Amniotic stem cell (primary cell): ENCODE measurements at places on chromosomes 6 and 20.

DNA sequence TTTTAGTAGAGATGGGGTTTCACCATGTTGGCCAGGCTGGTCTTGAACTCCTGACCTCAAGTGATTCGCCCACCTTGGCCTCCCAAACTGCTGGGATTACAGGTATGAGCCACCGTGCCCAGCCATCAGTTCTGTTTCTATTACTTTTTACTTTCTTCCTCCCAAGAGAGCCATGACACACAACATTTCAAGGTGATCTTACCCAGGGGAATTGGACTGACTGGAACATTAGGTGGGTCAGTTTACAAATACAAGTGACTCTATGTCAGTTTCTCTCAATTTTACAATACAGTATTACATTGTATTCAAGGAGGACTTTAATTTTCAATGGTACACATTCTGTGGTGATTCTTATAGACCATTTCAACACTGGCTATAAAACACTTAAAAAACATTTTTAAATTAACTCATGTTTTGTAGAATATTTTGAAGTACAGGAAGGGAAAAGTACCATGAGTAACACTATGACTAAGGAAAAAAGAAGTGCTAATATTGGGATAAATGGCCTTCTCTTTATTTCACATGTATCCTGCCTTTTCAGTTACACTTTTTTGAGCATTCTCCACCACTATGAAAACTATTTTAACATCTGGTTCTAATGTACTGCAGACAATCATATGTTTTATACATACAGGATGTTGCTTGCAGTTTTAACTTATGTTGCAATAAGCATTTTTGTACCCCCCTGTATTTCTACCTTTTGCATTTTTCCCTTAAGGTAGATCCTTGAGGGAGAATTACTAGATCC is 8.4 kb downstream of the TPBG start:
- DNase-seq = no peak

GRCh38 chr6:106227612-106228507 is 97.7 kb downstream of the ATG5 start:
- no peak for DNase-seq

DNA sequence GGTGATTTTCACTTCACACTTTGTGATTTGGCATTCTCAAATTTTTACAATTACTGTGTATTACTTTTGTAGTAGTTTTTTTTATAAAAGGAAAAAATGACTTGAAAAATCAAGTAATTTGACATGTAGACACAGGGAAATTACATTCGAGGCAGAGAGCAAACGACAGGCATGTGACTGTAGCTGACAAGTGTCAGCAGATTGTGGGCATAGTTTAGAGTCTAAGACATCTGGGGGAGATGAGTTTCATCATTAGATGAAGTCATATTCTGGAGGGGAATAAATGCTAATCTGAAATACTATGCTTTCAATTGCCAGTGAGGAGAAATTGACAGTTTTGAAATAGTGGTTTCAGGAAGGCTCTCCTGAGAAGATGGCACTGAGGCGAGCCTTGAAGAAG is 126.0 kb downstream of the MTHFD1L start:
- no peak for DNase-seq

- no peak for DNase-seq
These were observed at the start of gene C6orf58 for GRCh38 chr6:127576874-127577273. Gene C6orf58 (plus strand): TSS chr6:127577174. CDS start chr6:127577186, 12 bp downstream.

DNA sequence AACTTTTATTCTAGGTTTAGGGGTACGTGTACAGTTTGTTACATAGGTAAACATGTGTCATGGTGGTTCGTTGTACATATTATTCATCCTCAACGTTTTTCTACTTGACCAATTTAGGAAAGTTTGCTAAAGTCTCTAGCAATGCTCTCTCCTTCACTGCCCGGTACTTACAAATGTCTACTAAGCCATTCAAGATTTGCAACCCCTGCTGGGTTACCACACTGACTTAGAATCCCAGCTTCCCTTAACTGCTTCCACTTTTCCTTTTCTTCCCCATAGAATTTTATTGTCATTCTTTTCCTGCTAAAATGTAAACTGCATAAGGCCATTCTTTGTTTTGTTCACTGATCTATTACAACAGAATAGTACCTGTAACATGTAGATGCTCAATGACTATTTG is 97.4 kb downstream of the SMPDL3A start:
- no peak for DNase-seq

GRCh38 chr6:43311666-43312065 is 3.0 kb upstream of the CRIP3 start:
- no peak for DNase-seq

- DNase-seq = no peak
These were observed 30.5 kb upstream of the RPS6KA2 start for GRCh38 chr6:166657531-166657930.

GRCh38 chr20:44646023-44646640 is 5.4 kb downstream of the ADA start:
- DNase-seq = no peak

DNA sequence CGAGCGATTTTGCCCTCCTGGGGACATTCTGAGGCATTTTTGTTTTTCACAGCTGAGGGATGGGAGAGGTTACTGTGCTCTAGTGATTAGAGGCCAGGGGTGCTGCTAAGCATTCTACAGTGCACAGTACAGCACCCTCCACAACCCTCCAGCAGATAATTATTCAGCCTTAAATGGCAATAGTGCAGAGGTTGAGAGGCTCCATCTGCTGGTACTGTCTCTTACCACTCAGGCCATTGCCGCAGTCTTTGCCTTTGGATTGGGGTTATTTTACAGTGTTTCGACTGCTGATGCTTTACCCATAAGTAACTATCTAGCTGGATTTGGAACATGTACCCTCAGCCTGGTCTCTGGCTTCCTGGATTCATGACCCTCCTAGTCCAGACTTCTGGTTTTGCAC is 705.3 kb downstream of the KIF16B start:
- no peak for DNase-seq

DNA sequence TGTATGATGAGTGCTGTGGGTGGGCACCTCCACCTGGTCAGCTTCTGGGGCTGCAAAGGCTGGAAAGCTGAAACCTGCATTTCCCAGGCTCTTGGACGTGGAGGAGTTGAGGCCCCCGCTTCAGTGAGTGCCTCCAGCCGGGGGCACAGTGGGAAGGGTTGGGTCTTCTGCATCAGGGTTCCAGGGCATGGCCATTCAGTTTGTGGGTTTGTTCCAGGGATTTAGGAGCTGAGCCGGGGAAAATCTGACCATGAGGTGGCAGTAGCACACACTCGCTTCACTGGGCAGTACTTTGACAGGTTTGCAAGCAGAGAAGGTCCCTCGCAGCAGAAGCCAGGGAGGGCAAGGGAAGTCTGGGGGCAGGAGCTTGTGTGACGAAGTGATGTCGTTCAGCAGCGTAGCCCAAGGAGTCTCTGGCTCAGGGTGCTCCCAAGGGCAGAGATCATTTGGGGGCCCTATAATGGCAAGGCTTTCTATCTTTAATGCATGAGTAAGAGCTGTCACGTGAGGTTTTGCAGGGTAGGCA is 69.5 kb upstream of the SULF2 start:
- no peak for DNase-seq

GRCh38 chr6:109059571-109060021 is 35.0 kb downstream of the SESN1 start:
- DNase-seq = no peak

DNA sequence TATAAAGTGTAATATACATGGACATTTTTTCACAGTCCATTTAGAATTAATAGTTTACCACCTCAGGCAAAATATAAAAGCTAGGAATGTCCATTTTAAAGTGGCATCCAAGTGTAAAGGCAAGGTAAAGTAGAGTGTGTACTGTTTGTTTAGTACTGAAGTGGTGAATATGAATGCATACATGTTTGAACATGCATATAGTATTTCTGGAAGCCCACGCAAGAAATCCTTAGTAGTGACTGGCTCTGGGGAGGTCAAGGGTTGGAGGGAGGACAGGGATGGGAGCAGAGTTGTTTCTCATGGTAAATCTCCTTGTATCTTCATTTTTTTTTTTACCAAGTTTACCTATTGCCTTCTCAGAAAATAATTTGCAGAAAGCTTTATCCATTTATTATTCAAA is 129.2 kb downstream of the UNC5CL start:
- DNase-seq = no peak

DNA sequence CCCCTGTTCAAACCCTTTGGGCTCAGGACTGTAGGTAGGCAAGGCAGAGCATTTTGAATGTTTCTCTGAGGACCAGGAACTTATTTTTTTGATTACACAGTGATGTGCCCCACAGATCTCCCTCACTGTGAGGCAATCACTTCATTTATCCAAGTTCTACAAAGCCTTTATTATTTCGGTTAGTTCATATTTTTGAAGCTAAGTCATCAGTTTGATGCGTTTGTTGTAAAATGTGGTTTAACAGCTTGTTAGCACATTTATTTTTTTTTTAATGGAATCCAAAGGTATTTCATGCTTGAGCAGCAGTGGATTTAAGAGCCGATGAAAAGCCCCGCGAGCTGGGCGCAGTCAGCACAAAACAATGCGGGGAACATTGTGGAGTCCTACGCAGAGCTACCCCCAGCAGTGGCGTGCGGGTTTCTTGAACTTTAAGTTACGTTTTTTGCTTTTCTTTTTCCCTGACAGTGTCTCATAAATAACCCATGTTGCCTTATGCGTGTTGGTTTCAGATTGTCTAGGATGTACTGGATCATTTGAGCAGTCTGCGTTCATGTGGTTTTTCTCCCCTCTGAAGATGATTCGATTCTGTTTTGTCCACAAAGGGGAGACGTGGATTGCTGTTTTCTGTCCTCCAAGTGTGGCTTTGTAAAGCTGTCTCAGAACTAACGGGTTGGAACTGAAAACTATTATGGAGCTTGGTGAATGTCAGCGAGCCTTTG is 233.6 kb upstream of the BMP2 start:
- peak; percentile 23 for DNase-seq

DNA sequence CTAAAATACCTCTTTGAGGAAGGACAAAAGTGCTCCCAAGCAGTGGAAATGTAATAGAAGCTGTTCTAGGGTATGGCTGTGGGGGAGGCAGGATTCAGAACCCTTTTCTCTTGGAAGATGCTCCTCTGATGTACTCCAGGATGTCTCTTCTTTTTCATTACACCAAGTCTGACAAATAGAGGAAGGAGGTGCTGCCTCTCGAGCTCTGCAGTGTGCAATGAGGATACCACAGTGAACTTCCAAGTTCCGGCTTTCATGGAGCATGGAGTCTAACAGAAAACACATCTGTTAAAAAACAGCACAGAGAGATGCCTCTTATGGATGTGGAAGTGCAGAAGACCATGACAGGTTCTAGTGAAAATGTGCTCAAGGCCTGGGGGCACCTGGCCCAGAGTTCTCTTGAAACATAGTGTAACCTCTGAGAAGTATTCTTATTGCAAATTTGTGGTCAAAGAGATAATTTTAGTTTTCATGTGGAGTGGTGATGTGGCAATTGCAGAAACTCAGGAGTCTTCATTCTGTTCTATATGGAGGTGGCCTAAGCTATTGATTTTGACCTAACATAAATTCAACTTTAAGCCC is 362.0 kb upstream of the CITED2 start:
- no peak for DNase-seq

DNA sequence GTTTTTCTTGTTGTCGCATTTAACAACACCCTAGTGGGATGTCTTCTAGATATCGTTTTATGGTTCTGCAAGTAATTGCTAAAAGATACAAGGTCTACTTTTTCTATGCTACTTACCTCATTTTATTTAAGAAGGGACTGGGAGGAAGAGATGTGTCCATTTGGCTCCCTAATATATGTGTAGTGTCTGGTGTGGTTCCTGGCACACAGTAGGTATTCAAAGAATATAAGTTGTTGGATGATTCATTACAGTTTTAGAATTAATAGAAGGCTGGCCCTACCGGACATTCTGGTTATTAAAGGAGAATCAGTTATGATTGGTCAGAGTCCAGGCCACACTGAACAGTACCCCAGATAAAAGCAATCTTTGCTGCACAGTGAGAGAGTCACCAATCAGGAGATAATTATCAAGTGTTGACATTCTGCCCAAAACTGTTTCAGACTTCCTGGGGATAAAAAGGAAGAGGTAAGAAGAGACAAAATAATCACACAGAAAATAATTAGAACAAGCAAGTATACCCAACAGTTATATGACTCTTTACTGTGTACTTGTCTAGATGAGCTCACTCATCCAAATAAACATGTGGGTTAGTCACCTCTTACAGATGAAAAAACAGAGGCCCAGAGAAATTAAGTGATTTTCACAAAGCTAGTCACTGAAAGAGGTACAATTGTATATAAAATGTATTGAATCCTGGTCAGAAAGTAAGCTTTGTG is 7.0 kb downstream of the TMEM244 start:
- DNase-seq = no peak

DNA sequence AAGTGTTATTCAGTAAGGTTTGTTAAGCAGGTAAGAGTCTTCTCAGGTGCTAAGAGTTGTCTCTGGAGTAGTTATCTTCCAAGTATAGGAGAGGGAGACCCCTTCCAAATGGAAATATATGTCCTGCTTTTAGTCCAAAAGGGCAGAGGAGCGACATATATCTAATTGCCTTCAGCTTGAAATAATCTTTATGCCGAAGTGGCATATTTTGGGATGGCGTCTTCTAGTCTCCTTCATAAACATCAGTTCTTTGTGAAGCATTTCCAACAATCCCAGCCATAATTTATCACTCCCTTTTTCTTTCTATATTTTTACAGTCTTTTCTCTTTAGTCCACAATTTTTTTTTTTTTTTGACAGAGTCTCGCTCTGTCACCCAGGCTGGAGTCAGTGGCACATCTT is 6.0 kb downstream of the TMC2 start:
- no peak for DNase-seq

DNA sequence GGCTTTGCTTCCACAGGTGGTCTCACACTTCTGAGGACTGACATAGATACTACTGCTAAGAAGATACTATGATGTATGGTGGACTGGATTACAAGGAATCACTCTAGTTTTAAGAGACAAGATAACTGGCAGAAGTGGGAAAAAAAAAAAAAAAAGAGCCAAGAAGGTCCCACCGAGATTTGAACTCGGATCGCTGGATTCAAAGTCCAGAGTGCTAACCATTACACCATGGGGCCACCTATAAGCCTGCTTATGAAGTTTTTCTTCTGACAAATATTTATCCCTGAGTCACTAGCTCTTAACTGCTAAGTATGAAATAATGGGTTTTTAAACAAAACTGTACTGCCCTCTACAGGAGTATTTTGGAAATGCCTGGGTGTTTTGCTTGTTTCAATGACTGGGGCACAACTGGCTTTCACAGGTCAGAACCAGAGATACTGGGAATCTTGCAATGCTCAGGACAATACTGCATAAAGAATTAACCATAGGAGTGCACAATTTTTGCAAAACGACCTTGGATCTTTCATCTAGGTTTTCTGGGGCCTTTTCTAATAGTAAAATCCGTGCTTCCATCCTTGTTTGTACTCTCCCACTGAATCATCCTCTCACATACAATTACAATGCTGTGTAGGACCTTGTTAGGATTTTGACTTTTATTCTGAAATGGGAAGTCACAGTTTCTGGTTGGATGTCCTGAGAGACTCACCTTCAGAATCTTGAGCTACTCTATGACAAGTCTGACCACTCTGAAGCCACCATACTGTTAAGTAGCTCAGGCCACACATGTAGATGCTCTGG is 116.3 kb downstream of the OR2B2 start:
- DNase-seq = peak; percentile 75

- DNase-seq = no peak
These were observed 255.8 kb upstream of the RAB32 start for GRCh38 chr6:146287691-146288369.

GRCh38 chr6:68038815-68039408 is 596.2 kb upstream of the ADGRB3 start:
- DNase-seq = no peak
